ENCODE measurements at places on chromosomes 11 and 22. TPM values are rescaled to one million over a fixed set of nuclear protein-coding genes. Genes with fewer than 3 reads are reported as not detected.

CARD10 gene
- 10.0 TPM for polyA plus RNA-seq

TREH gene
- 0.54 TPM for polyA plus RNA-seq

RGL4 gene
- 13.9 TPM for polyA plus RNA-seq

CASP1 gene
- 24.5 TPM for polyA plus RNA-seq

CRYBB2 gene
- 1.0 TPM for polyA plus RNA-seq

Data from adipose tissue (tissue), 3 donors.